Pancreas (tissue), 10 donors: ENCODE measurements at places on chromosomes 11 and 22. TPM values are rescaled to one million over a fixed set of nuclear protein-coding genes. Genes with fewer than 3 reads are reported as not detected.

DNA sequence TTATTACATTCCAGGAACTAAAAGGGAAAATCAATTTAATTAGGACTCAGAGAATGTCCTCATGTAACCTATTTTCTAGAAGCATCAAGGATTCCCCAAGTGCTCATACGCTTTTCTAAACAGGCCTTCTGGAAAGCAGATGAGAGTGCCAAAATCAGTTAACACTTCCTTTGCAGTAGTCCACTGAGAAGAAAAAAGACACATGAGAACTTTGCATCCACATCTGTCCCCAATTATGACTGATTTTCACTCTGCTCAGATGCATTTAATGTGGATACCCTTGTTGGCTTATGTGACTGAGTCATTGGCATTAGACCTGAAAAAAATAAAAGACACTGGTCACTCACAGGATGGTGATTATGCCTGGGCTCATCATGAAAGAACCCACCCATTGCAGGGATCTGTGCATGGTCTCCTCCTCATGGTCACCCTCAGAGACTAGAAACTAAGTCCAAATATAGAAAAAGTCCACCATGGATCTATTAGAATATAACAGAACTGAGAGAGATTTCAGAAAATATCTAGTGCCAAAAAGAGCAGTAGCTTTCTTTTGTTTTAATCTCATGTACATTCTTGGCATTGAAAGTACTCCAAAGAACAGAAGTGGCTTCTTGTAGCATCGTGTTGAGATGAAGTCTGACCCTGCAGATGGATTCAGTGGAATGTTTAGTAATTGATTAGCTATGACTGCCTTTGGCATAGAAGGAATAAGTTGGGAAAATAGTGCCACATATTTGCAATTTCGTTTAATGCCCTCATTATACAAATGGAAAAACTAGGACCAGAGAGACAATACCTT lies 48.8 kb upstream of the FIBIN start:
- H3K27ac ChIP-seq, result no peak overlapping the region
- no peaks in the 10 kb centered on the region for H3K36me3 ChIP-seq
- H3K4me1 ChIP-seq, result no peaks in the 10 kb centered on the region
- no peak overlapping the region for H3K4me3 ChIP-seq
- DNase-seq, result no peak
- H3K27me3 ChIP-seq, result no peaks in the 10 kb centered on the region

GRCh38 chr11:48091426-48092102 lies 111.2 kb downstream of the PTPRJ start:
- peak overlapping the region; percentile 77 for H3K27ac ChIP-seq
- H3K36me3 ChIP-seq, result no peaks in the 10 kb centered on the region
- H3K4me3 ChIP-seq, result no peak overlapping the region

GRCh38 chr11:59368238-59369022 lies 9.7 kb downstream of the OR5AN1 start:
- no peak overlapping the region for H3K27ac ChIP-seq
- no peaks in the 10 kb centered on the region for H3K36me3 ChIP-seq
- H3K4me3 ChIP-seq, result no peak overlapping the region

GRCh38 chr11:86923999-86924766 lies 31.0 kb downstream of the FZD4 start:
- no peaks in the 10 kb centered on the region for H3K4me1 ChIP-seq
- H3K27me3 ChIP-seq, result no peaks in the 10 kb centered on the region
- H3K27ac ChIP-seq, result peak overlapping the region; percentile 39
- no peaks in the 10 kb centered on the region for H3K36me3 ChIP-seq
- no peak overlapping the region for H3K4me3 ChIP-seq

- H3K27me3 ChIP-seq, result no peaks in the 10 kb centered on the region
- DNase-seq, result no peak
- H3K36me3 ChIP-seq, result no peaks in the 10 kb centered on the region
- no peak overlapping the region for H3K27ac ChIP-seq
These were observed 3.2 kb upstream of the ST14 start for GRCh38 chr11:130156108-130157022.

The DDTL gene
- total RNA-seq, result 1.8 TPM
